ENCODE measurements at places on chromosomes 13 and 19.
A peak's percentile ranks its signal among the peaks of the same experiment; 100 is the strongest.

- DNase-seq = no peak
Measured at GRCh38 chr13:43268632-43269031, 245.2 kb downstream of the DNAJC15 start.

DNA sequence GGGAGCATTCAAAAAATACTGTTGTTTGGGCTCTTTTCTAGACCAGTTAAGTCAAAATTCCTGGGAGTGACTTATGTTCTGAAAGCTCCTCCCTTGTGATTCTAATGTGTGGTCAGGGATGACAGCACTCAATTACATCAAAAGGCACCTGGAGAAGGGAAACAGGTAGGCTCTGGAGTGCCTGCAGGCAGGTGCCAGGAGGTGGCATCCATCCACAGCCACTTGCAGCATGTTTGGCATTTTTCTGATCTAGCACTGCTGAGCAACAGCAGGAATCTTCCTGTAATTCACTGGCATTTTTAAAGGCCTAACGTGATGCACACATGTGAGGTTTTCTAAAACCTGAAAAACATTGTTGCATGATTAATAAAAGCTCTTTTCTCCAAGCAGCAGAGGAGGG is 94.6 kb downstream of the CCNA1 start:
- DNase-seq = no peak

DNA sequence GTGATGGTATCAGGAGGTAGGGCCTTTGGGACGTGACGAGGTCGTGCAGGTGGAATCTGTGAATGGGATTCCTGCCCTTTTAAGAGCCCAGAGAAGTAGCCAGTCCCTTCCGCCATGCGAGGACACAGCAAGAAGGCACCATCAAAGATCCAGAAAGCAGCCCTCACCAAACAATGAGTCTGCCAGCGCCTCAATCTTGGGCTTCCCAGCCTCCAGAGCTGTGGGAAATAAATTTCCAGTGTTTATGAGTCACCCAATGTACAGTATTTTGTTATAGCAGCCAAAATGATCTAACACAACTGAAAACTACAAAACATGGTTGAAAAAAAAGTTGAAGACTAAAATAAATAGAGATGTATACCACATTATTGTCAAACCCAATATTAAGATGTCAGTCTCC is 16.9 kb upstream of the LAMP1 start:
- DNase-seq = no peak

DNA sequence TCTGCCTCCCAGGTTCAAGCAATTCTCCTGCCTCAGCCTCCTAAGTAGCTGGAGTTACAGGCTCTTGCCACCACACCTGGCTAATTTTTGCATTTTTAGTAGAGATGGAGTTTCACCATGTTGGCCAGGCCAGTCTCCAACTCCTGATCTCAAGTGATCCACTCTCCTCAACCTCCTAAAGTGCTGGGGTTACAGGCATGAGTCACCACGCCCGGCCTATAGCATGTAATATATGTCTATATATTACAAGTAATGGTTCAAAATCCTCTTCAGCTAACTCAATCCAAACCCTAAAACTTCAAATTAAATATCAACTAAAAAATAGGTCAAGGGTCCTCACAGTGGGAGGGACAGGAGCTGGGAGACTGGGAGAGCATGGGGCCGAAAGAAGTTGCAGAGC is 28.0 kb downstream of the FPR3 start:
- no peak for DNase-seq

DNA sequence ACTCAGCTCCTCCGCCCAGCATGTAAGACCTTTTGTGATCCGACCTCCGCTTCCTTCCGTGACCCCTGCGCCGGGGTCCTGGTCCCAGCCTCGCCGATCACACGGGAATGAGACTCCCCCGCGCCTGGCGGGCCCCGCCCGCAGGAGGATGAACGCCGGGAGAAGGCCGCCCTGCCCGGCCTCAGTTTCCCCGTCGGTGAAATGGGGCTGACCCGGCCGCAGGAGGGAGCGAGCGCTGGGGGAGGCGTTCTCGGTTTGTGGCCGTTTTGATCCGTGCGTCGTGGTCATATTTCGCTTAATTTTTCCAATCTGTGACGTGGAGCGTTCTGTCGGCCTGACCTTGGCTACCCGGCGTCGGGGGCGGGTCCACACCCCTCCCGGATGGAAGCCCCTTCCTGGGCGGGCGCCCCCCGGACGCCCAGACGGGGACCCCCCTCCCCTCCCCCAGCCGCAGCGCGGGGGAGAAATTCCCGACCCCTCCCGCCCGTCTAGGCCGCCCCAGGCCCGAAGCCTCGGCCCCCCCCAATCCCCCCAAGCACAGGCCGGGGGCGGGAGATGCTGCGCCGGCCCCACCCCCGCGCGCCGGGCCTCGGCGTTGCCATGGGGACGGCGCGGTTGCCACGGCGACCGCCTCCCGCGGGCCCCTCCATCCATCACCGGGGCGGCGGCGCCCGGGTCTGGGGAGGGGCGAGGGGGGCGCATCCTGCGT is 11.1 kb downstream of the PALM start:
- no peak for DNase-seq

DNA sequence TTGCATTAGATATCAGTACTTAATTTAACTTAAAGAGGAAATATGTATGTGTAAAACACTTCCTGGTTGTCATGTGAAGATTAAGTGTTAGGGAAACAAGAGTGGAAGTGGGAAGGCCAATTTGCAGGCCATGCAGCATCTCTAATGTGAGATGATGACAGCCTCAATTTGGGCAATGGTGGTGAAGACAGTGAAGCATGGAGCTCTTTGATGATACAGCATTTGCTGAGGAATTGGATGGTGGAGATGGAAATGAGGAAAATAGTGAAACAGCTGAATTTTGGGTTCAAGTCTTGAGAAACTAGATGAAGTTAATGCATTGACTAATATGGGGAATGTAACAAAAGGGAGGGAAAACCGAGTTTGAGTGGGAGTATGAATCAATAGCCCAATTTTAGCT is 231.7 kb upstream of the MIR17HG start:
- no peak for DNase-seq

DNA sequence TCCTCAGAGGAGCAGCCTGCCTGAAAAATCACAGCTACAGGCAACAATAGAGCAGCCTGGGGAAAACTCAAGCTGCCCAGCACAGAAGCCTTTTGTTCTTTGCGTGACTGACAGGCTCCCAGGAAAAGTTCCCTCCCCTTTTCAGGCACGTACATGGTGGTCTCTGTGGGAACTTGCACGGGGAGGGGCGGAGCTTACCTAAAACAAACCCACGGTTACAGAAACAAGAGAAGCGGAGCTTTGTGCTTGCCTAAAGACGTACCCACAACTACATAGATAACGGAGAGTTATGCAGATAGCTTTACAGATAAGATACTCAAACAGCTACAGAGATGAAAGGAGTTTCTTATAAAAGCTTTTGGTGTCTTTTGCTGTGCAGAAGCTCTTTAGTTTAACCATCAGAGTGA is 11.4 kb downstream of the ETFB start:
- no peak for DNase-seq

GRCh38 chr13:84972907-84973306 is 826.3 kb downstream of the SLITRK6 start:
- no peak for DNase-seq

DNA sequence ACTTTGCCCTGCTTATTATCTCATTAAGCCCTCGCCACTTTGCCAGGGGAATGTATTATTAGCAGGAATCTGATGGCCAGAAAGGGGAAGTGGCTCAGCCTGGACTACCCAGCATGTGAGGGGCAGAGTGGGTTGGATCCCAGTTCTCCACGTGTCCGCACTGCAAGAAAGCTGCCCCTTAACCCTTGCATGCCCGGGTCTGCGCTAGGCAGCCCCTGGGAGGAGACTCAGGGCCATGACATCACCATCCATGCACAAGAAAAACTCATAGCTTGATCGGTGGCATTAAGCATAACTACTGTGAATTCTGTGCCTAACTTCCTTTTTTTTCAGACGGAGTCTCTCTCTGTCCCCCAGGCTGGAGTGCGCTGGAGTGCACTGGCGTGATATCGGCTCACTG is 8.9 kb downstream of the CACNG8 start:
- DNase-seq = no peak

DNA sequence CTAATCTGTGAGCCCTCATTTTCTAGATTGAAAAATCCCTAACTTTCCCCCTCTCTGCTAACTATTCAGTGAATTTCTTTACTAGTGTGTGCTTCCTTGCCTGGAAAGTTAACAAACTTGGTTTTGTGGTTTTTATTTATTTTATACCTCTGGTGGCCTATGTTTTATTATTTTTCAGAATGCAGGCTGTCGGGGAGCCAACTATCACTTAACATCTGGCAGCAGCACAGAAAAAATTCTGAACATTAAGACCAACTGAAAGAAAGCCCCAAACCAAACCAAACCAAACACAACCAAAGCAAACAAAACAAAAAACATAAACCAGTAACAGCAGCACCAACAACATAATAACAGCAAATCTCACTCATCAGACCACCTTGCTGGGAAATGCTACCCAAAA is 109.0 kb upstream of the KL start:
- no peak for DNase-seq

DNA sequence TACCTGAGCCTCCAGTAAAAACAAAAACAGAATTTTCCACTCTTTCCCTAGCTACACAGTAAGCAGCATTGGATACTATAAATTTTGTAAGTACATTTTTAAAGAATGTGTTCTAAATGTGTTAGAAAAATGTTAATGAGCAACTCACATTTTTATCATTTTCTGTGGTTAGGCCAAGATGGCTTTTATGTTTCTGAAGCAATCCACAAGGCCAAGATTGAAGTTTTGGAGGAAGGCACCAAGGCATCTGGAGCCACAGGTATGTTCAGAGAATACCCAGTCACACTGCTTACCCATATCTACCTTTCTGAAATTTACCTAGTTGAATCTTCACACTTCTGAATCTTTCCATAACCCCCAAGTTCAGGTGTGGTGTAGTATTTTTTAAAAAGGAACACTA is 21.6 kb downstream of the SERPINE3 start:
- no peak for DNase-seq

DNA sequence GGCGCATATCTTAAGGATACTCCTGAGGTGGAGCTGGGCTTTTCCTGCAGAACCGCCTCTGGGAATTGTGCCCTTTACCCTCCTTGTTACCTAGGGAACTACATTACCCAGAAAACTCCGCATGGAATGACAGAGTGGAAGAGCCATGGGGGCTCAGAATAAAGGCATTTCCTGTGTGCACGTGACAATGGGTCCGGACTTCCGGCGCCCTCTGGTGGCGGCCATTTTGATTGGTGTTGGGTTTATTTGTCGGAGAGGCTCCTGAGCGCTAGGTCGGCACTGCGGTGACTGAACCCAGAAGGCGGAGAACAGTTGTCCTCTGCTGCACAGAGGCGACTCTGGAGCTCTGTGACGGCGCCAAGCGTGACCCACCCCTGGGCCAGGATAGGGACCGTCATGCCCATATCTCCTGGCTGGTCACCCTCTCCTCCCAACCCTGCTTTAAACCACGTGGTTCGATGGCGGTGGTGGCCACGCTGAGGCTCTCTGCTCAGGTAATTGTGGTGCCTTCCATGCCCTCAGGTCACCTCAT is at the start of gene ZNF587B:
TSS of gene ZNF587B (plus strand) at position 229 of the 532 bp plus-strand sequence. CDS start at position 459, 230 bp downstream.
- DNase-seq = no peak

DNA sequence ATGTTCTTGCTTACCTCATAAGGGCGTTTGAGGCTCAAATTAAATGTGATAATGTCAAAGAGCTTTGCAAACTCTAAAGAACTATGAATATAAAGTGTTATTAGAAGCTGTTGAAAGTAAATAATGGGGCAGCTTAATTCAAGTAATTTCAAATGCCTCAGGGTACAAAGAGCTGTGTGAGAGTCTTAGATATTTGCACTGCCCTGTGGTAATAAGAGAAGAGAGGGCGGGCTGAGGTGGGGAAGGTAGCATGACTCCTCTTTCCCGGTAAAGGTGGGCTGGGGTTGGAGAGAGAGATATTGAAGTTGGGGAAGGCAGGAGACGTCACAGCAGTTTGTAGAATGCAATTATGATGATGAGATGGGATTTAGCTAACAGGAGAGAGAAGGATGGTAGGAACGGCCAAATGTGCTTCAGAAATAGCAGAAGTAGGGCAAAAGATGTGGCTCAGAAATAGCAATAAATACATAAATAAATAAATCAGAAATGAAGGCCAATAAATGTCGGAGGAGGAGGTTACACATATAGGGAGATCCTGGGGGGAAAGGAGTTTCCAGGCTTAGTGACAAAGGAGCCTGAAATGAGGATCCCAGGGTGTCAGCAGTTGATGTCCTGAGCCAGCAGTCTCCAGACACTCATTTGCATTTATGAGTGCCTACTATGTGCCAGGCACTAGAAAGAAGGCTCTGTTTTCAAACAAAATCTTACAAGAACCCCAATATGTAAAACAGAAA is 35.7 kb upstream of the RCBTB2 start:
- DNase-seq = no peak

DNA sequence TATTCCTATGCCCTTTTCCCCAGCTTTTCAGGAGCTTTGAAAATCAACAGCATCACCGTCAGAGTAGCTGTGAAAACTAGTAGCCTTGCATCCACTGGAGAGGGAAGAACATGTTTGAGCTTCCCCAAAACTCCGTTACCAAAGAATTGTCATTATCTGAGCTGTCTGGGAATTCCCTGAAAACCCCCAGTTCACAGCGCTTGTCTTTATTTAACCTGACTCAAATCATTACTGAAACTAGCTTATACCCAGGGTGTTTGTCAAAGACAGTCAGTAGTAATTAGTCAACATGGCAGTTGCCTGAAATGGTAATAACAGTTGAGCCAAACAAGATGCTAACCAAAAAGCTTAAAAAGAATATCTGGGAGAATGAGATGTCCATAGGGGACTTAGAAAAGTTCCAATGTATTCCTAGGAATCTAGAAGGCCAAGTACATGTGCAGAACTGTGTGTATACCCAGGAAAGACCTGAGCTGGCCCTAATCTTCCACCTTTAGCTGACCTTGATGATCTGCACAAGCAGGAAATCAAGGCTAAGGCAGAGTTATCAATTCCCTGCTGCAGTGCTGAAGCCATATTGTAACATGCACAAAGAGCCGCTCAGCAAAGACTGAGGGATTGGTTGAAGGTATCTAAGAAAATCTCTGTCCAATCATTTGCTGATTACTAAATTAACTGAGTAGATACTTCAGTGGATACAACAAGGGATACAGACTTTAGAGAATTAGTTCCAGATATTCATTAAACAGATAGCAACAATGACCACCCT is 130.8 kb downstream of the KL start:
- DNase-seq = peak; percentile 42

GRCh38 chr19:7819337-7819736 is 10.7 kb upstream of the EVI5L start:
- no peak for DNase-seq

- peak; percentile 68 for DNase-seq
Measured at GRCh38 chr13:100608906-100609305, 20.3 kb upstream of the GGACT start.

DNA sequence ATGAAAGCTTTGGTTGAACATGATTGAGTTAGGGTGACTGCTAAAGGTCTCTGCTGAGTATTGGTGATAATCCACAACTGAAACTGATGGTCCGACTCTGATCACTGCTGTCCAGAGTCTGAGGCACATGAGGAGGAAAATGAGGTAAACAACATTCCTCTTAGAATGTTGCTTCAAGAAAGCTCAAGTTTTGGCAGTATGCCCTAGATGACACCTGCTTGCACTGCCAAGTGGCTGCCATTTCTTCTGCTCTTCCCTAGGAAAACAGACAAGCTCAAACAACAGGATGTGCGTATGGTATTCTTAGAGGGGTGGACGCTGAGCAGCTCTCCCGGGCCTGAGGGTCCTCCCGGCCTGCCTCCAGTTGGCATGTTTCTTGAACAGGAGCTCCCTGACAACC is 15.2 kb upstream of the MTIF3 start:
- DNase-seq = no peak
